ENCODE measurements at places on chromosomes 4 and X. TPM values are rescaled to one million over a fixed set of nuclear protein-coding genes. Genes with fewer than 3 reads are reported as not detected.

Gene USP51
- 0.50 TPM for polyA plus RNA-seq

Gene CD99L2
- polyA plus RNA-seq, result 36.5 TPM

Gene PGAM4
- polyA plus RNA-seq, result not detected

Gene MAP3K15
- 1.7 TPM for polyA plus RNA-seq

Gene FGF13
- 6.5 TPM for polyA plus RNA-seq

Gene EMD
- polyA plus RNA-seq, result 74.2 TPM

Gene MAGEB10
- polyA plus RNA-seq, result 5.7 TPM

Gene DCAF12L2
- polyA plus RNA-seq, result 17.7 TPM

Gene POLN
- polyA plus RNA-seq, result 12.2 TPM

Gene PDZD4
- polyA plus RNA-seq, result 11.2 TPM

All from testis (tissue), 5 donors.